Stimulated activated CD4-positive, alpha-beta T cell treated with anti-CD3 and anti-CD28 coated beads, TNF-alpha, amount 100 ng/mL, for 48 hours (primary cell): ENCODE measurements at places on chromosomes 7 and 10.

DNA sequence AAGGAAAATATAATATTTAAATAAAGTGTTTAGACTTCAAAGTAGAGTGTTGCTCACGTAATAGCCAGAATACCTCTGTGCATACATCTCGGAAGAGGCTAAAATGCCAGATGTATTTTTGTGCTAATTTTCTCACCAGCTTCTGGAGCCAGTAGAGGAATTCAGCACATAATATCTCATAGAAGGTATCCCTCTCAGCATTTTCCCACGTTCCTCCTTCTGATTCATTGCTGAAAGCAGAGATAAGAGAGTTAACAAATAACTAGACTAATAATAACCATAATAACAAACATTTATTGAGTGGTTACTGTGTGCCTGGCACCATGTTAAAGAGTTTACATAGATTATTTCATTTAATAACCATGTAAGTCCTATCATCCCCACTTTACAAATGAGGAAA is 123.6 kb downstream of the VTI1A start:
- no peak for DNase-seq

DNA sequence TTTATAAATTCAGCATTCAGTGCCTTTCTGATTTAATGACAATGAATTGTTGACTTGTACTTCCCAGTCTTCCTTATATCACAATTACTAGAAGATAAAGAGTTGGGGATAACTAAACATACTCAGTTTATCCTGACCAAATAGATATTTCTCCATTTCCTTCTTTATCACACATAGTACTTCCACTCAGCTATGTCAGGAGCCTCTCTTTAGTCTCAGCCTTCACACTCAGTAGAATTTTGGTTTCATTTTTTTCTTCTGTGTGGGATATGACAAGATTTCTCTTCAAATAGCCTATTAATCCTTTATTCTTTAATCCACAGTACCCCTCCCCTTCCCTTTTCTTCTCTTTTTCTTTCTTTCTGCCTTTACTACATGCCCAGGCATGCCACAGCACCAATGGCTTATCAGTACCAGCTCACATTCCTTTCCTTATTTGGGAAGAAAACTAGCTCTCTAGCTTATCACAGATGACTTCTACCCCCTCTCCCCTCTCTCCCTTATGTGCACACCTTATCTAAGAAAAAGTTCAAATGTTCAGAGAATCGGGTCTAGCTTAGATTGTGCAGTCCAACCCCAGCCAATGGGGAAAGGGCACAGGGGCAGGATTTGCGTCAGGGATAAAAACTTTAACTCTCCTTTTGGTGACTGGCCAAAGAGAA is 109.0 kb downstream of the PHF14 start:
- DNase-seq, result no peak

- DNase-seq, result no peak
Measured at GRCh38 chr10:14843327-14843988, 5.4 kb downstream of the HSPA14 start.

- no peak for DNase-seq
Measured at GRCh38 chr10:107814865-107815487, 650.5 kb upstream of the SORCS1 start.

DNA sequence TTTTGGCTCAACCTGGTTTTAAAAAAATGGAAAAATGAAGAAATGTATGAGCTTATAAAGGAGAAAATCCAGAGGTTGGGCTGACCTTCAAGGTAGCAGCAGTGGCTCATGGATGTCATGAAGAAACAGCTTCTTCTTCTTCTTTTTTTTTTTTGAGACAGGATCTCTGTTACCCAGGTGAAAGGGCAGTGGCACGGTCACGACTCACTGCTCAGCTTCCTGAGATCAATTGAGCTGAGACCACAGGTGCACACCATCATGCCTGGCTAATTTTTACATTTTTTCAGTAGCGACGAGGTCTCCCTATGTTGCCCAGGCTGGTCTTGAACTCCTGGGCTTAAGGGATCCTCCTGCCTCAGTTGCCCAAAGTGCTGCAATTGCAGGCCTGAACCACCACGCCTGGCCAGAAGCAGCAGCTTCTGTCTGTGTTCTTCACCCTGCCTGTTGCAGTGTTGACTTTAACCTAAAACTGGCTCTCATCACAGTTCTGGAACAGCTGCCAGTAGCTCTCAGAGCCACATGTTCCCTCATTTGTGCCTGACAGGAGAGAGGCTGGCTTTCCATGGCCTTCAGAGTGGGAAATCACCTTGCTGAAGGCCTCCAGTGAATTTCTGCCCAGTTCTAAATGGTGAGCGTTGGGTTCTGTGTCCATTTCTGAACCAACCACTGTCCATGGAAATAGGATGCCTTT is 117.7 kb downstream of the PFKFB3 start:
- DNase-seq, result no peak

GRCh38 chr7:22601003-22601402 is 101.0 kb upstream of the STEAP1B start:
- DNase-seq, result no peak

- DNase-seq, result no peak
Measured at GRCh38 chr7:150412016-150412415, 32.9 kb downstream of the ZNF775 start.

- no peak for DNase-seq
Measured at GRCh38 chr7:139265673-139266072, 34.6 kb downstream of the UBN2 start.

- no peak for DNase-seq
Measured at GRCh38 chr10:28279878-28280277, 23.0 kb downstream of the MPP7 start.

DNA sequence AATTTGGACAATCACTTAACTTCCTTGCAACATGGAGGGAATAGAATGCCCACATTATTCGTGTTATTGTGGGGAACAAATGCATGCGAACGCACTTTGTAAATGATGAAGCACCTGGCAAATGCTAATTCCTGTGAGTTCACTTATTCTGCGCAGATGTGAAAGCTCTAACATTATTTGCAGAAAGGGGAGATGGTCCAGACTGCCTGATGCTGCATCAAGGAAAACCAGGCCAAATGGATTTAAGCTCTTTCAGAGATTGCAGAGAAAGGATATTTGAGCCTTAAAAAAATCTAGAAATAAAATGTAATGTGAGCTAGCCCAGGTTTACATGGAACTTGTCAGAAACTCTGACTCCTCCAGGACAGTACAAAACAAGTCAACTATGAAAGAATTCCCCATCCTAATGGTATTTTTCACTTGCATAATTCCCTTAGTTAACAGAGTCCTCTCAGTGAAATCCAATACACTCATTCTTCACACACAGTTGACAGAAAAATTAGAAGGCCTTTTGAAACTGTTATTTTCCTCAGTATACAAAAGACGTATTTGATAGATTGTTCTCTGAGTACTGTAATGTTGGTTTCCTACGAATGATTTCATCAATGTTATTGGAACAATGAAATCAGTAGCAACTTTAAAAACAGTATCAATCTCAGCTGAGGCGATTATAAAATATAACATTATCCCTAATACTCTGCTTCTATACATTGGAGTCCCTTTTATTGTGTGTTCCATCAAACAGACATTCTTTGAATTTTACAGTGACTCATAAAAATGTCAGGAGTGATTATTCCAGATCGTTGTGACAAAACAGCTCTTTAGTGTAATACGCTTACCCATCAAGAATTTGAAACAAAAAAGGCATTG is 136.3 kb upstream of the ANK3 start:
- DNase-seq, result no peak

GRCh38 chr10:27153845-27154193 is 365 bp downstream of the YME1L1 start:
- no peak for DNase-seq

DNA sequence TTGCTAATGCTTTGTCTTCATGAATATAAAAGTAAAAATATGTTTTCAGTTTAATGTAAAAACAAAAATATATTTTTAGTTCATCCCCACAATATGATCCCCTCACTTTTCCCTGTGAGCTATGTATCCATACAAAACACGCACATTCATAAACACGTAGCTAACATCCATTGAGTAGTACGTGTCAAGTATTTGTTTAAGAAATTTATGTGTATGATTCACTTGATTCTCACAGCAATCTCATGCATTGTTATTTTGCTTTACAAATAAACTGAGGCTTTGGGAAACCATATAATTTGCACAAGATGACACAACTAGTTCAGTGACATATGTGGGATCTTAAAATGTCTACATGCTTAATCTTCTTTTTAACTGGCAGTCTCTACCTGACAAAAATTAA is 329.6 kb upstream of the SEMA3C start:
- no peak for DNase-seq

DNA sequence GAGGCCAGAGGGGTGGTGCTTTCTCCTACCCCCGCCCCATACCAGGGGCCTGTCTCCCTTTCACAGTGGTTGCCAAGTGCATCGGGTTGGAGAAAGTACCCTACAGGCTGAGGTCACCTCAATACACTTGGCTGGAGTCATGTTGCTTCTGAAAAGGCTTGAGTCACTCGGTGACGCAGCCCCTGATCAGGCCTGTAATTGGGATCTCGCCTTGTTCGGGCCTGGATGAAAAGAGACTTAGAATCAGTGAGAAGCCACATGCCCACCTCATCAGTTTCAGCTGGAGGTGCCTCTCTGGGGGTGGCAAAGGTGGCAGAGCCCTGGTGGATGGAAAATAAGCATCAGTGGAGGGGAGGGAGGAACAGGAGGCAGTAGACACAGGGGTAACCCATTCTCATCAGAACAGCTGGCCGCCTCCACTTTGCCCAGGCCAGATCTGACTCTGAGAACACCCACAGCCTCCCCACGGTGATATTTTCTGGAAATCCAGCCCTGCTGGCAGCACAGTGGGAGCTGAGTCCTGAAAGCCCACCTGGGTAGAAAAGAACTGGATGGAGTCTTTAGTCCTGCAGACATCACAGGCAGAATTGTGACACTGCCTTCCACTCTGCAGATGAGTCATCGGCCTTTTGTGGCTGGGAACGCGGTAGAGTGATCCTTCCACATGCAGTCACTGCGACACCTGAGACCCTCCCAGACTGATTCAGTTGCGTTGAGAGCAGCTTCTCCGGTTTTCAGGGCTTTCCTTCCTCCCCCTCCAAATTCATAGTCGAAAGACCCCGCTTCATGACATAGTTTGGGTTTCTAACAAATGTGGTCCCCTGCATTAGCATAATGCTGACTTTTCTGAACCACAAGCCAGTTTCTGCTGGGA is 108.0 kb downstream of the GRK5 start:
- DNase-seq, result peak; percentile 83

DNA sequence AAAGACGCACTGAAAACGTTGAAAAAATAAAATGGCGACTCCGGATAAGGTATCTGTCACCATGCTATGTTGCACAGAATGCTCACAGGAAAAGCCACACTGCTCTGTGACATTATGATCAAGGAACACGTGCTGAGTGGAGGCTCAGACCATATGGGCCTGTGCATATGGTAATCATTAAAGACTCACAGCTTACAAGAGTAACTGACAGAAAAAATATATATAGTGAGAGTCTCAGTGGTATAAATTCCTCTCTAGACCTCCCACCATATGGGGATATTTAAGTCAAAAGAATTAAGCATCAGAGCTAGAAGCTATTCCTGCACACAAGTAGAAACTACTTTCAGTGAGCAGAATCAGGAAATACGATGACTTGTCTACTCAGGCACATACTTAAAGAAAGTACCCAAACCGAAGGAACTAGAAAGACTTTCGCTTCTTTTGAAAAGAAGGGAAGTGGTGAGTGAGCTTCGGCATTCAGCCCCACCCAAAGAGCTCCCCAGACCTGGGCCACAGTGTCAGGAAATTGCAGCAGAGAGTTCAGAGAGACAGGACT is 65.1 kb upstream of the MPP7 start:
- peak; percentile 40 for DNase-seq

DNA sequence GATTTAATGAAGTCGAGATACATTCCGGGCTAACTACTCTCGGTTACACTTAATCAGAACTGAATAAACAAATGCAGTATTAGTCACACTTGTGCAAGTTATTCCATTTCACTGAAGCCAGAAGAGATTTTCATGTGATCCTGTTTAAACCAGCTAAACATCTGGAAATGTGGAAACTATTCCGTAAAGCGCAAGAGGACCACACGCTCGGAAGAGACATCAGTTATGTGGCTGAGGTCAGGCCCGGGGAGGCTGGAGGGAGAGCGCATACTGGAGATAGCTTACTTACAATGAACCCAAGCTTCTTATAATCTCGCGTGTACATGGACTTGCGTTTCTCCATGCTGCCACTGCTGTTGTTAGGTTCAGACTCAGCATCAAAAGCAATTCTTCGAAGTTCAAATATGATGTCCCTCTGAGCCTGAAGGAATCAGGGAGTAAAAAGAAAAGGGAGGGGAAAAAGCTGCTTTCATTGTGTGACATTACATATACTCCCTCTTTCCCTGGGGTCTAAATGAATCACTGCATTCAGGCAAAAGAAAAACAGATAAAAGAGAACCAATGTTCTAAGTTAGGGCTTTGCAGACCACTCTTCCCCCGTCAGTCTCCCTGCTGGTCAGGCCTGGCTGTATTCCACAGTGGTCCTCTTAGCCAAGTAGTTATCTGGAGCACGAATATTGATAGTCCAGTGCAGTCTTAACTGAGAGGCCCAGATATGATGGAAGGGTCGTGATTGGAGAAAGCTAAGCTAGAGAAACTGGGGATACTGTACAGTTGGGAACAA is 237.4 kb downstream of the ELMO1 start:
- DNase-seq, result no peak

DNA sequence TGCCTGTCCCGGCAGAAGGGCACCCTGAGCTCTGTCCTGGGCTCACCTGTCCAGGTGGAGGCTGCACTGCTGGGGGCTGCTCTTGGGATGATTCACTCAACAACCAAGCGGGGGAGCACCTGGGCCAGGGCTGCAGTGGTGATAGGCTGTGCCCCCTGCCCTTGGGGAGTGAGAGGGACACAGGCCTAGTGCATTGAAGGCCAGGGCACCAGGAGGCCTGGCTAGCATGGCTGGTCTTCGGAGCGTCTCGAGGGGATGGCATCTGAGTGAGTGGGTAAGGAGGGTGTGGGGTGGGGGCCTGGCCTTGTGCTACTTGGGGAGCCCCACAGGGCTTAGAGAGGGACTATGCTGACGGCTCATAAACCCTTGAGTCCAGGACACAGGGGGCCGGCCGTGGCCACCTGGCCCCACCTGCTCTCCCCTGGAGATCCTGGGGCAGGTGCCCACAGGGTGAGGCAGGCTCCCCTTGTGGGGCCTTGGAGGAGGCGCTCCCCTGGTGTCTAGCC is 3.1 kb downstream of the PWWP2B start:
- DNase-seq, result no peak

GRCh38 chr10:22010973-22011408 is 7.5 kb upstream of the DNAJC1 start:
- DNase-seq, result no peak

DNA sequence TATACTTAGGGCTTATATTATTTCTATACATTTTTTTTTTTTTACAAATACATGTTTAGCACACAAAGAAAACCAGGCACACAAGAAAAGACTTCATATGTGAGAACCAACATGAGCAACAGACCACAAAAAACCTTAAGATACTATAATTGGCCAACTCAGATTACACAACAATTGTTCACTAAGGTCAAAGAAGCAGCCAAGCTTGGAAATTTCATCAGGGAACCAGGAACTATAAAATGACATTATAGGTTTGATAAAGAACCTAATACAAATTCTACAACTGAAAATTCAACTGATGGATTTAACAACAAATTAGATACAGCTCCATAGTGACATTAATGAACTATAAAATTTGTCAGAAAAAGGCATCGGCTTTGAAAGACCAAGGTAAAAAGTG is 4.4 kb upstream of the LUC7L2 start:
- no peak for DNase-seq
